ENCODE measurements at places on chromosomes 4 and X.

GRCh38 chrX:109839694-109840567 is 106.9 kb upstream of the ACSL4 start:
- no peak for DNase-seq

DNA sequence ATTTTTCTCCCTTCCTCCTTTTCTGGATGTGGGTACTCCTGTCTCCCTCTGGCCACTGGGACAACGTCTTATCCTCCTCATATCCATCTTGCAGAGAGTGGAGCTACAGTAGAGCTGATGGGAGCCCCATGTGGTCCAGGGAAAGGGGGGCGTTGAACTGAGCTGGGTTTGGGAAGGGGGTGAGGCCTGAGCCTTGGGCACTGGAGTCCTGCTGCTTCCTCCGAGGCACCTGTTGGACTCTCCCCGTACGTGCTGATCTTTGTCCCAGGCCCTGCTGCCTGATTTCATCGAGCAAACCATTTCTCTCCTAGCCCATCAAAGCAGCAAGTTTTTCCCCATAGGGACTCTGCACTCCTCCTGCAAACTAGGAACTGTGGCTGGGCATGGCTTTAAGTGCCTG is 94.3 kb downstream of the STOX2 start:
- DNase-seq = no peak

DNA sequence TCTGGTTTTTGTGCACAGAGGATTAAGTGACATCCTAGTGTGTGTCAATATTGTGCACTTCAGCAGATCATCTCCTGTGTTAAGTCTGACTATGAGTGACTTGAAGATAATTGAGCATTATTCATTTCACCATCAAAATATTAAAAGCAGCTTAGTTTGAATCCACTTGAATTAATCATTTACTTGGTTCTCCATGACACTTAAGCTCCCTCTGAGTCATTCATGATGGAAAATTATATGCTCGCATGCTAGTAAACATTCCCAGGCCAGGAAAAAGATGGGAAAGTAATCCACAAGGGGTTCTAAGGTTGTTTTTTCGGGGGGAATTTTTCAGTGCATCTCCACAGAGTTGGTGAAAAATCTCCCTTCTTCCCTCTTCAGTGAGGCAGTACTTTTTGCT is 97.2 kb upstream of the EOLA2 start:
- no peak for DNase-seq

GRCh38 chr4:29372971-29373370 is 1347.2 kb upstream of the PCDH7 start:
- no peak for DNase-seq

GRCh38 chr4:38455092-38455862 is 208.7 kb upstream of the KLF3 start:
- no peak for DNase-seq

DNA sequence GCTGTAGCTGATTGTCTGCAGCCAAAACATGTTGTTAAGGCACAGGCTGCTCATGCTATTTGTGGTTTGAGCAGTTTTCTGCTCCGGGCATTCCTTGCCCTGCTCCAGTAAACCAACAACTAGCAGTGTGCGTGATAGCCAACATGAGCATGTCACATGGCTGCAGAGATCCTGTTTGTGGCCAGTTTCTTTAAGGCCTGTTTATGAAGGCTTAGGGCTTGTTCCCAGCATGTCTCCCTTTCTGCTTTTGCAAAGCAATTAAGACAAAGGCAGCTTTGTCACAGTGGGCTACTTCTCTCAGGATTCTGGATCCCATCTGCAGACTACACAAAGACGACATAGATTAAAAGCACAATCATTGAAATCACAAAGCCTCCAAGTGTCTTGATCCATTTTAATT is 160.5 kb downstream of the ZNF518B start:
- DNase-seq = no peak

GRCh38 chr4:80077639-80078038 is 4.6 kb upstream of the ANTXR2 start:
- no peak for DNase-seq

DNA sequence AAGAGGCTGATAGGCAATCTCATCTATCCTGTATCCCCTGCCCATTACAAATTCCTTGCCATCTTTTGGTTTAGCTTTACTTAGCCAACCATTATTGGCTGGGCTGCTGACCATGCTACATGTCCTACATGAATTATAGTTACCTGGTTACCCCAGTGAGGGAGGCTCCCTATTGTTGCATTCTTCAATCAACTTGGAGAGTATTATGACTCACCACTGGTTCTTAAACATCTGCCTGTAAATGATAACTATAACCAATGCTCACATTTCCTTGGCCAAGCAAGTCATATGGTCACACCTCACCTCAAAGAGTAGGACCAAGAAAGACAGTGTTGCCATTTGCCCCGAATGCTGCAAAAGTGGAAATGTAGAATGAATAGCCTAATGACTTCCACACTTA is 297.6 kb downstream of the IL15 start:
- DNase-seq = no peak

DNA sequence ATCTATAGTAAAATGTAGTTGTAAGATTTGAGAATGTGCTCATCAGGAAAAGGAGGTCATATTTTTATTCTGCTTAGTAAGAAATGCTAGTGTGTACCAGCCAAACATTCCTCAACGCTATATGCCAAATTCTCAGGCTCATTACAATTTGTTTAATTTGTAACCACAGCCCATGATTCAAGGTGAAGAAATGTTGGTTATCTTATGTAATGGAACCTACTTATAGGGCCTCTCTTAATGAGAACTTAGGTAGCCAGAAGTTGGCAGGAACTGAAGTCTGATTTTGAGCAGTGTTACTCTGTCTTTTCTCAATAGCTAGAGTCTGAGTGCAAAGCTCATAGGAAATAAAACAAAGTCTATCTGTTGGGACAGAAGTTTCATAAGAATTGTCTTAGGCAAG is 595.0 kb downstream of the GLUD2 start:
- DNase-seq = no peak

- DNase-seq = no peak
Observed at GRCh38 chr4:134544303-134544770, 342.7 kb upstream of the PABPC4L start.

- DNase-seq = no peak
Observed at GRCh38 chrX:118988911-118989310, 14.5 kb downstream of the LONRF3 start.

DNA sequence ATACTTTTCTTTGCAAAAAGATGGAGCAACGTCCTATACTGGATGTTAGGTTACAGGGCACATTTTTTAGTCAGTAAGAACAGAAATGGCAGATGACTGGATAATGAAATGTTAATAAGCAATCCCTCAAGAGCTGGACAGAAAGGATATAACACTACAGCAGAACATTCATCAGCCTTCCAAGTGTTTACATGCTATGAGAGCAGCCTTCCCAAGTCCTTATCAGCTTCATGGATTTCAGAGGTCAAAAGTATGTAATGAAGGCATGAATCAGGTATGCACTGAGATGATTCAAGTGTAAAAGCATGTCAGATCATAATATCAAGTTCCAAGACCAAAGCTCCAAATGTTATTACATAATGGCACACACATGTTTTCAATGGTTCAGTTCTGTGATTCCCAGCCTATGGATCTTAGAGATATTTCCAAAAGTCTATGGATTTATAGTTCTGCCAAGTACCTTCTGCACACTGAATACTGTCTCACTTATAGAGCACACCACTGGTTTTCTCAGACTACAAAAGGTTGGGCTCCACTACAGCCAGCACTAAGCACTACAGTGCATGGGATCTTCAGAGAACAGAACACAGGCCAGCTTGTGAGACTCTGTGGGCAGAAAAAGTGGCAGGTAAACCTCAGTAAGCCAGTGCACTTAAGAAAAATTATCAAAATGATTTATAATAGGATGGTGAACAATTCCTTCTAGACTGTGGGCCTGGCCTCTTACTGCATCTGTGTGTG is 49.2 kb downstream of the GPC4 start:
- DNase-seq = no peak

DNA sequence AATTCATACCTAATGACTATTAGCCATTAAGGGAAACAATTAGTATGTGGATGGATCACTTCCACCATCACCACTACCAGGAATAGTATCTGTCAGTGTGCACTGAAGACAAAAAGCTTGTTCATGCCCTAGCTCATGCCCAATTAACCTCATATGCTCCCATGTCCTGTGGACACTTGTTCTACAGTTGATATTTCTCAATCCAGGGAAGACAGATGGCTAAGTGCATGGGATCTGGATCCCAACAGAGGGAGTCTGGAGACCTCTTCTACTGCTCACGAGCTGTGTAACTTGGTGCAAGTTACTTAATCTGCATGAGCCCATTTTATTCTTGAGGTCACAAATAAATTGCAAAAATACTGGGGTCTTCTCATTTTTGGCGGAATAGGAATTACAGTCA is 23.7 kb downstream of the AMOT start:
- no peak for DNase-seq

DNA sequence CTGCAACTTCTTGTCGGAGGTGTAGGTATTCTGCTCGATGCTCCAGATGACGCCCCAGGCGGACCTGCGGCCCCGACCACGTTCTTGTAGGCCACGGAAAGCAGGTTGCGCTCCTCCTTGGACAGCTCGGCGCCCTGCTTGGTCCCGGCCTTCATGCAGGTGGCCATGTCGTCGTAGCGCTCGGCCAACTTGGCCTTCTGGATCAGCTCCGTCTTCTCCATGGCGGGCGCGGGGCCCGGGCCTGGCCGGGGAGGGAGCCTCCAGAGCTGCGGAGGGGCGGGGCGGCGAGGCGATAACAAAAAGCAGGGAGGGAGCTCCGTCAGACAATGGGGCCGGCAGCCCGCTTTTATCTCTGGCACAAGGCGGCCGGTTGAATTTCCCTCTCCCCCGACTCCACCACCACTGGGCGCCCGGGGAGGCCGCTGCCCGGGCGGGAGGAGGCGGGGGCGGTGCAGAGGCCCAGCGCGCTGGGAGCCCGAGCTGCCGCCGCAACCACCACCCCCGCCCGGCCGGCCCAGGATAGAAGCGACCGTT is 28.3 kb upstream of the DRP2 start:
- no peak for DNase-seq

- DNase-seq = no peak
Observed at GRCh38 chrX:16469870-16470269, 180.1 kb upstream of the S100G start.

GRCh38 chr4:18695733-18696527 is 674.4 kb upstream of the LCORL start:
- DNase-seq = no peak

DNA sequence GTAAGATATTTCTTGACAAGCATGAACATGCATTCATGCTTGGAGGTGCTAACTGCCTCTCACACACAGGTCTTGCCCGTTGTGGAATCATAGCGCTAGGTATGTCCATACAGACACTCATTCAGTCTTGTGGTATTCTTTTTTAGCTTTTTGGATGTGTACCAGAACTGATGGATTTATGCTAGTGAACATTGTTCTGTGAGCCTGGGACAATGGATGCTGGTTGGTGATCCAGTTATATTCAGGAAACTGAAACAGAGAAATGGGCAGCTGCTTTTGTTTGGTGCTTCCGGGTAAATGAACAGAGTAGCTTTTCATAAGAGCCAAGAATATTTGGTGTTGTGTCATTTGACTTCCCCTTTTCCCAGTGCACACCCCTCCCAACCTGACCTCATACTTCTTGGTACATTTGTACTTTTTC is 78.9 kb upstream of the SLC4A4 start:
- DNase-seq = no peak

DNA sequence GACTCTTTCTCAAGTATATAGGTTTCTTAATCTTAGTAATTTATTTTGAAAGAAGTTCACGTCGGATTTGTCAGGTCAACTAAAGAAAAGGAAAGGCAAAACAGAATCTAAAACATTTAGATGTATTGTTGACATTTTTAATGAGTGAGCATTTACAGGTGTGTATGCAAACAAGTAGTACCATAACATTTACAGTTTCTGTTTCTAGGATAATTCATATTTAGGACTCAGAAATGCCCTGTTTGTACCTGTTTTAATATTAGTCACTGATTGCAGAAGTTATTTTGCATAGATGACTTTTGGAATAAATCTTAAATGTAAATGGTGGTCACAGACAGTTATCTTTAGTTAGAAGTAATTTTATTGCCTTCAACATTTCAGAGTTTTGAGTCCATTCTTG is 151.3 kb upstream of the NUDT6 start:
- no peak for DNase-seq

DNA sequence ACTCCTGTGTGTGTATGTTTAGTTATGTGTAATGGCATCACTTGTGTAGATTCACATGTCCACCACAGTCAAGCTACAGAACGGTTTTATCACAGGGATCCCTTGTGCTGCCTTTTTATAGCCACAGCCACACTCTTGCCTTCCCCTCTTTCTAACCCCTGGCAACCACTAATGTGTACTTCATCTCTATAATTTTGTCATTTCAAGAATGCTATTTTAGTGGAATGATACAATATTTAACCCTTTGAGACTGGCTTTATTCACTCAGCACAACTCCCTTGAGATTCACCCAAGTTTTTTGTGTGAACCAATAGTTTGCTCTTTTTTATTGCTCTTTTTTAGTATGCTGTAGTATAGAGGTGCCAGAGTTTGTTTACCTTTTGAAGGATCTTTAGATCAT is 112.1 kb downstream of the CDKL5 start:
- DNase-seq = no peak

- no peak for DNase-seq
Observed at GRCh38 chrX:134990801-134991481, at the start of gene SMIM10. Gene SMIM10, plus strand, starts transcription at chrX:134990991. Its CDS starts 105 bp downstream, at chrX:134991096.

- no peak for DNase-seq
Observed at GRCh38 chr4:130419211-130419975, 1323.4 kb downstream of the C4orf33 start.

- no peak for DNase-seq
Observed at GRCh38 chrX:118627084-118627758, 100.2 kb upstream of the IL13RA1 start.

GRCh38 chrX:30593440-30594200 is 16.1 kb upstream of the TASL start:
- no peak for DNase-seq

DNA sequence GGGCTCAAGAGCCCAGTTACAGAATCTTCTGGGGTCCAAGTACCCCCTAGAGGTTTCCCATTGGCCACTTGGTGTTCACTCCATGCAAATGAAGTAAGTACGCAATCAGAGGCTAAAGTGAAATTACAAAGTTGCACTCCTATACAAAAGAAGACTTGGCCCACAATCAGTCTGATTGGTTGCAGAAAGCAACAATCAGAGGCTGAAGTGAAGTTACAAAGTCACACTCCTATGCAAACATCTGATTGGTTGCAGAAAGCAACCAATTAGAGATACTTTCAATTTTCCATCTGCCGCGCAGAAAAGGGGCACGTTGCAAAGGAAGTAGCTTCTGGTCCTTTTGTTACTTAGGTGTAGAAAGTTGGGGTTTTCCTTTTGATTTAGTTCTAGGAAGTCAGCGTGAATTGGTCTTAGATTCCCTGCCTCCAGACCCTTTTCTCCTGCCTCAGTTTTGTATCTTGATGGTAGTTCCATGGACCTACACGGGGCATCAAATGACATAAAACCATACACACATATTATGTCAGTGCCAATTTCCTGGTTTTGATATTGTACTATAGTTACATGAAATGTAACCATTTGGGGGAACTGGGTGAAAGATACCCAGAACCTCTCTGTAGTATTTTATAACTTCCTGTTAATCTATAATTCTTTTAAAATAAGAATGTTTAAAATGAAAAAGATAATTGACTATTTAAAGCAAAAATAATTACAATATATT is 12.4 kb upstream of the PIN4 start:
- DNase-seq = no peak

All from NCI-H187 (cell line).